ENCODE measurements at places on chromosomes 13 and 19.
A peak's percentile ranks its signal among the peaks of the same experiment; 100 is the strongest.

GRCh38 chr13:98301721-98302120 lies 124.7 kb upstream of the RNF113B start:
- no peak for DNase-seq

GRCh38 chr19:28314756-28315155 lies 898.2 kb downstream of the UQCRFS1 start:
- DNase-seq, result no peak

GRCh38 chr13:35716186-35716585 lies 239.7 kb upstream of the MAB21L1 start:
- DNase-seq, result no peak

GRCh38 chr19:16076154-16076957 lies at the start of gene TPM4:
TPM4 (plus strand) TSS chr19:16076495; CDS start chr19:16076566, 71 bp downstream.
- DNase-seq, result peak; percentile 75

GRCh38 chr13:63088226-63088625 lies 1672.6 kb upstream of the PCDH20 start:
- no peak for DNase-seq

DNA sequence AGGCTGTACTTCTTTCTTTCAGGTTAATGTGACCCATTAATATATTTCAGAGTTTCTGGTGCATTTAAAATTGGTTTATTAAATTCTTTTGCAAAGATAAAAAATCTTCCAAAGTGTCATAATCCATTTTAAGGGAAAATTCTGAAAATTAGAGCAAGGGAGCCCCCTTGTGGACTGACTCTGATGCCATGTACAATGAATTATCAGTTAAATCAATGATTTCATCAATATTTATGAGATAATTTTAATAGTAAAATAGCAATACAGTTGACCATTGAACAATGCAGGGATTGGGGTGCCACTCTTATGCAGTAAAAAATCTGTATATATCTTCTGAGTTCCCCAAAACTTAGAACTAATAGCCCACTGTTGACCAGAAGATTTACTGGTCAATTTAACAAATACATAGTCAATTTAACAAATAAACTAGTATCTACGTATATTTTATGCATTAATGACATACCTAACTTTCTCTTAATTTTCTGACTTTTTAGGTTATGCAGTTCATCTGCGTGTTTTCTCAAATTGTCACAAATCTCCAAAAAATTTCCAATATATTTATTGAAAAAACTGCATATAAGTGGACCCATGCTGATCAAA lies 479.1 kb upstream of the MIR17HG start:
- DNase-seq, result no peak

DNA sequence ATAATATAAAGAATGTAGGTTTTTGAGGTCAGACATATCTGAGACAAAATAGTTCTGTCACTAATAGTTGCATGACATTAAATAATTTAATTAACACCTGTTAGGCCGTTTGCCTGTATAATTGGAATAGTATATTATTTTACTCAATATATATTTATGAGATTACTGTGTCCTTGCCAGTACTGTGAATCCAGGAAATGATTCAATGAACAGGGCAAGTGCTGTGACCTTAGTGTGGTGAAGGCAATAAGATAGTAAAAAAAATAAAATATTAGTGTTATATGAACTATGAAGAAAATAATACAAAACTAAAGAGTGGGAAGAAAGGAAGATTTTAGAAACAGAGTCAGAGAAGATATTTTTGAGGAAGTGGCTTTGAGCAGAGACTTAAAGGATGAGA lies 403.7 kb downstream of the PCDH9 start:
- no peak for DNase-seq

DNA sequence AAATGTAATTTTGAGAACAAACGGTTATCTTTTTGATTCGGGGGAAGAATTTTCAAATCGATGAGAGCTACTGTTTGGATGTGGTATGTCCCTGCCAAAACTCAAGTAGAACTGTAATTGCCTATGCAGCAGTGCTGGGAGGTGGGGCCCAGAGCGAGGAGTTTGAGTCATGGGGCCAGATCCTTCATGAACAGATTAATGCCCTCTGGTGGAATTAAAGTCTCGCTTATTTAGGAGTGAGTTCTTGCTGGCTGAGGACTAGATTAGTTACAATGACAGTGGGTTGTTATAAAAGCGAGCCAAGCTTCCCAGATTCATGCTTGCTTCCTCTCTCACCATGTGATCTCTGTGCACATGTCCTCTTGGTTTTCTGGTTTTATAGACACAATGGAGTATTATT lies 11.8 kb upstream of the PRR20A start:
- DNase-seq, result no peak

DNA sequence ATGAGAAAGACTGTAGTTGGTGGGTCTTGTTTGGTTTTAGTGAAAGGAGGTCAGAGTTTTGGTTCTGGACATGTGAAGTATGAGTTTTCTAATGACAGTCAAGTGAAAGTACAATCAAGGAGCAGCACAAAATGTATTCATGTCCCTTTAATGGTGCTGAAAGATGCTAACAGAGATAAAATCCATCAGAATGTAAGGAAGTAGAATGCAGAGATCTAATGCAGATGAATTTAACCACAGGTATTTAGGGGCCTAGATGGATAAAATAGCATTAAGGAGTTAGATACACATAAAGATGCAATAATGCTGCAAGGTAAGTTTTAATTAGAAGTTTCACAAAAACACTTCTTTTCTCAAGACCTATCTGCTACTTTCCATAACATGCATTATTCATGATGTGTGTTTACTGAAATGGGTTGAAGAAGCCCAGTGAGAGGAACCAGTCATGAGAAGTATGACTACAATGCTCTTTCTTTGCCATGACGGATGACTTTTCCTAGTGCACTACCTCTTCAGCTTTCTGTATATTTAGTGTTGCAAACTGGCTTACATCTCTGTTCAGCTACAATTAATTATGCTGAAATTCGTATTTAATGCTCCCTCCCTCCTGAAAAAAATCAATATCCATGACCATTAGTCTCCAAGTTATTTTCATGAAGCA lies 222.9 kb upstream of the HTR2A start:
- DNase-seq, result no peak

- no peak for DNase-seq
Measured at GRCh38 chr19:47032171-47032811, 12.7 kb downstream of the NPAS1 start.

GRCh38 chr19:49490287-49491029 lies 3.0 kb downstream of the RPL13A start:
- DNase-seq, result no peak

DNA sequence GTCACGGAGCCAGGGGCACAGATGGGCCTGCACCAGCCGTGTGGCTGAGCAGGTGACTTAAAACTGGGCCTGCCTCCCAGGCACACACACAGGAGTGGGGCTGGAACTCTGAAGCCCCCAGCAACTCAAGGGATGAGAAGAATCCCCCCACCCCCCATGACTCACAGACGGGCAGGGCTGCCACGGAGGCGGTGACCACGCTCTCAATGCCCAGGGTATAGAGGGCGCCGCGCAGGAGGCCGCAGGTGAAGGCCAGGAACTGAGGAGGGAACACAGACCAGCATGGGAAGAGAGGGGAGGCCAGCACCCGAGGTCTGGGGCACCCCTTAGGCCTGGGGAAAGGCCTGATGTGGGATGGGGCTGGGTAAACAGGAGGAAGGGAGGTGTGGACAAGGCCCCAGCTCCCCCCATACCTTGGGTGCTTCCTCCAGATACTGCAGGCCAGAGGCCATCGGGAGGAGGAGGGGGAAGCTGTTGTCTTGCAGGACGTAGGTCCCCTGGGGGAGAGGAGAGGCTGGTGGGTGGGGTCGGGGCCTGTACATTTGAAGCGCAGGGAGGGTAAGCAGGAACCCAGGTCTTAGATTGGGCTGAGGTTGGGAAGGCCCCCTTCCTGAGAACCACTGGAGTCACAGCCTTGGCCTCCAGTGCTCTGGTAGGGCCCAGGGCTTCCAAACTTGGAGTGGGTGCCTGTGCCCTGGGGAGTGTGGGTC lies 3.1 kb upstream of the NKPD1 start:
- DNase-seq, result no peak

- no peak for DNase-seq
Measured at GRCh38 chr19:56983171-56983570, 136.6 kb upstream of the USP29 start.

DNA sequence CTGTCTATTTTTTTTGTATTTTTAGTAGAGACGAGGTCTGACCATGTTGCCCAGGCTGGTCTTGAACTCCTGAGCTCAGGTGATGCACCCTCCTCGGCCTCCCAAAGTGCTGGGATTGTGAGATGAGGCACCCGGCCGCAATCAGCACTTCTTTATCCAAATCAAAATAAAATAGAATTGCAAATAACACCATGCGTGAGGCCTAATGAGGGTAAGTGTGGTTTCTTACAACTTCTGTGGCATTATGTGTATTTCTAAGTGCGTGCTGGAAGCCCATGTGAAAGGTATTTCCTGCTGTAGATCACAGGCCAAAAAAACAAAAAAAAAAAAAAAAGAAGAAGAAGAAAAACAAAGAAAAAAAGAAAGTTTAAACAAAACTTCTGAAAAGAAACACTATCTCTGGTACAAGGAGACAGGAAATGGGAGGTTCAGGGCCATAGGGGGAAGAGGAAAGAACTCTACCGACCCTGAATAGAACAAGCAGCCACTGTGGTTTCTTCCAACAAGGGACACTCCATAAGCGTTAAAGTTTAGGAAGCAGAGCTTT lies 3.0 kb upstream of the GRAMD1A start:
- DNase-seq, result no peak

GRCh38 chr19:32296694-32297093 lies 48.7 kb upstream of the ZNF507 start:
- DNase-seq, result no peak

- no peak for DNase-seq
Measured at GRCh38 chr19:6236310-6237291, 43.2 kb downstream of the MLLT1 start.

- DNase-seq, result no peak
Measured at GRCh38 chr13:99155821-99156220, 44.8 kb upstream of the UBAC2 start.

GRCh38 chr19:23823952-23824389 lies 65.3 kb upstream of the ZNF681 start:
- no peak for DNase-seq

DNA sequence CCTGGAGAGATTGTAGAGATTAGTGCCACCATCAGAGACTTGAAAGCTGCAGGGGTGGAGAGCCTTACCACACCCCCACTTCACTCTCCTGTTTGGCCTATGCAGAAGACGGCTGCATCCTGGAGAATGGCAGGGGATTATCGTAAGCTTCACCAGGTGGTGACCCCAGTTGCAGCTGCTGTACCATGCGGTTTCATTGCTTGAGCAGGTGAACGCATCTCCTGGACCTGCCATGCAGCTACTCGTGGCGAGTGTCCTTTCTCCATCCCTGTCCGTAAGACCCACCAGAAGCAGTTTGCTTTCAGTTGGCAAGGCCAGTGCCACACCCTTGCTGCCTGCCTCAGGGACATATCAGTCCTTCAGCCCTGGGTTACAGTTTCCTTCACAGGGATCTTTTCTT lies 21.2 kb downstream of the PPP5C start:
- no peak for DNase-seq
